ENCODE measurements at places on chromosomes 12 and 14.

- DNase-seq, result no peak
Observed at GRCh38 chr12:47783024-47783755, 10.2 kb downstream of the SLC48A1 start.

DNA sequence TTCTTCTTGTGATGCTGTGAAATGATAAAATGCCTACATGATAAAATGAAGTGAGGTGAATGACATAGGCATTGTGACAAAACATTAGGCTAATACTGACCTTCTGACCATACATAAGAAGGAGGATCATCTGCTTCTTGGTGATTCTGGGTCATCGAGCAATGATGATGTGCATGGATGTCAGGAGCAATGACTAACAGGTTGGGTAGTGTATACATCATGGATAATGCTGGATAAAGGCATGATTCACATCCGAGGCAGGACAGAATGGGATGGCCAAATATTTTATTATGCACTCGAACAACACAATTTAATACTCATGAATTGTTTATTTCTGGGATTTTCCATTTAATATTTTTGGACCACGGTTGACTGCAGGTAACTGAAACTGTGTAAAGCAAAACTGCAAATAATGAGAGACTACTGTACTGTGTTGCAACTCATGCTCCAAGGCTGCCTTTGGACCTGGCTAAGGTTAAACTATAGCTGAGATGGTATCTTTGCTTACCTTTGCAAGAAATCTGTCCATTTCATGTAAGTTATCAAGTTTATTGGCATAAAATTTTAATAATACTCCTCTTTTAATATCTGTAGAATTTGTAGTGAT lies 7.6 kb upstream of the SLC25A21 start:
- no peak for DNase-seq

GRCh38 chr14:100165376-100165775 lies 5.9 kb upstream of the DEGS2 start:
- no peak for DNase-seq

DNA sequence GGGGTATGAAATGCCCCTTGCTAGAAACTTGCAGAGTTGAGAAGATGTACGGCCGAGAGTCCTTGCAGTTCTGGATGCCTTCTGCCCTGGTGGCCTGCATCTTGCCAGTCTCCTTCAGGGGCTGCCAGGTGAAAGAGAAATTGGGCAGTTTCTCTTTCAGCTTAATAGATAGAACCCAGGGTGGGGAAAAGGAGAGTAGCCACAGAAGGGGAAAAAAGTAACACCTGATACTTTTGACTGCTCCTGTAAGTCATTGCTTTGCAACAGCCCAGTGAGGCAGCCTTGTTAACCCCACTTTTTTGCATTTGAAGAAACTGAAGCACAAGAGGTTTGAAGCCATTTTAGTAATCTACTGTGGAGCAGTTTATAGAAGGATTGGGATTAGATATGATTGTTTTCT lies 27.6 kb downstream of the TDP1 start:
- DNase-seq, result no peak

DNA sequence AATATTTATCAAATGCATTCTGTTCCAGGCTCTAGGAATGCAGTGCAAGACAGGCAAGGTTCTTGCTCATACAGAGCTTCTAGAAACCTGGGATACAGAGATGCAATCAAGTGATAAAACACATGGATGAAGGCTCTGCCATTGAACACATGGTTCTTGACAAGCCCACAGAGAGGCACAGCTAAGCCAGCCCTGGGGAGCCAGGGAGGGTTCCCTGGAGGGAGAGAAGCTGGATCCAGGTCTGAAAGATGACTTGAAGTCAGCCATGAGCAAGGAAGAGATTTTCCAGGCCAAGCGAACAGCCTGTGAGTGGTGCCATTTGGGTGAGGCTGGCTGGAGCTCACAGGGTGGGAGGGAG lies 66.2 kb downstream of the IRF2BPL start:
- no peak for DNase-seq

GRCh38 chr12:124208489-124208888 lies 86.4 kb upstream of the RFLNA start:
- no peak for DNase-seq

GRCh38 chr12:5309654-5310053 lies 122.3 kb upstream of the NTF3 start:
- DNase-seq, result no peak

DNA sequence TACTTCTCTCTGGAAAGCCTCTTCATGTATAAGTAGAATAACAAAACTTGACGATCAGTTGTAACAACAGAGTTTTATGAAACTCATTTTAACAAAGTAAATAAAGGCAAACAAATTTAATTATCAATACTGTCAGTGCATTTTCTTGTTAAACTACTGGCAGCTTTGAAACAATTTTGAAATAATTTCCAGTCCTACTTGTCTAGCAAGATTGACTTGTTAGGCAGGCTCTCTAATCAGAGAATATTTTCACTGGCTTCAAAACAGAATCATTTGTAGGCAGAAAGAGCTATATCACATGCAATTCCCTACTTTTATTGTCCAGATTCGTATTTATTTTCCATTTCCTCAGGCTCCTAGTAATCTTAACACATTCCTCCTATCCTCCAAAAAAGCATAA lies 45.9 kb upstream of the SLC6A13 start:
- no peak for DNase-seq

Measured in activated CD4-positive, alpha-beta T cell treated with anti-CD3 and anti-CD28 coated beads for 36 hours (primary cell).